Neural crest cell (in vitro differentiated cells): ENCODE measurements at places on chromosomes 12 and 14.

GRCh38 chr14:54809767-54810166 lies 92.9 kb downstream of the GCH1 start:
- no peak for DNase-seq

DNA sequence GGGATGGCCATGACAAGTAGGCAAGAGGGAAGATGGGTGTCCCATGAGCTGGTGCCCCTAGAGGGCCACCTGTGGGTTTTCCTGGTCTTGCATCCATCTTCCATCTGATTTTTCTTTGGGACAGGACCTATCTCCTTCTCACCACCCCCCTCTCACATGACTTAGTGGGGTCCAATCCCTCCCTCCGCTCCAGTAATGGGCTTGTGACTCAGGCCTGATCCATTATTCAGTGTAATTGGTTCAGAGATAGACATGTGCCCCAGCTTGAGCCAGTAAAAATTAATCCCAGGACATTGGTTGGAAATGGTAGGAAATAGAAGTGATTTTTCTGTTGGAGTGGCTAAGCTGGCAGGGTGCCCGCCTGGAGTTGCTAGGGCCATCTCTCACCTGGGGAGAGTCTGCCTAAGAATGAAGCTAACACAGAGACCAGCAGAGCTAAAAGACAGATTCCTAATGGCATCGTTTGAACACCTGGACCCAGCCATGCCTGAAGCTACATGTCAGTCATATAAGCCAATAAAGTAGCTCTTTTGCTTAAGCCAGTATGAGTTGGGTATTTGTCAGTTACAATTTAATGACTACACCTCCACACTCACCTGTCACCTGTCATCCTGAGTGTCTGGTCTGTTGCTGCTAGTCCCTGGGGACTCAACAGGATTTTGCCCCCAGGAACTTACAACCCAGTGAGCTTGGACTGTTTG lies 14.7 kb downstream of the RASAL1 start:
- no peak for DNase-seq

- no peak for DNase-seq
These were observed 74.3 kb downstream of the RFLNA start for GRCh38 chr12:124369055-124369826.

DNA sequence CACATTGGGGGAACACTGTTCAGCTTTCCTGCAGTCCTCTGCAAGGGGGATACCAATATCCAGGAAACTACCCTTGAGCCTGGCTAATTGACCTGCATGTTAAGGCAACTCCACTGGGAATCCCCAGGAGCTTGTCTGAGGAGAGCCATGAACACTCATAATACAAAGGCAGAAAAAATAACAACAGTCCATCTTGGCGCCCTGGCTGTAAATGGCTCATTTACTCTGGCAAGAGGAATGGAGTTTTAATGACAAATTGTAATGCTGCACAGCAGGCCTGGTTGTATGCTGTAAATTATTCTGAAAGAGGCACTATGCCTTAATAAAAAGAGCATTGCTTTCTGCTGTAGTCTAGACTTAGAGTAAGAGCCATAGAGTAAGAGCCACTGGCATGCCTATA lies 58.3 kb downstream of the SLC8A3 start:
- DNase-seq, result no peak

GRCh38 chr12:100672075-100672592 lies 98.7 kb downstream of the GAS2L3 start:
- peak; percentile 22 for DNase-seq

- DNase-seq, result no peak
These were observed 670 bp upstream of the BEGAIN start for GRCh38 chr14:100587763-100588411.

DNA sequence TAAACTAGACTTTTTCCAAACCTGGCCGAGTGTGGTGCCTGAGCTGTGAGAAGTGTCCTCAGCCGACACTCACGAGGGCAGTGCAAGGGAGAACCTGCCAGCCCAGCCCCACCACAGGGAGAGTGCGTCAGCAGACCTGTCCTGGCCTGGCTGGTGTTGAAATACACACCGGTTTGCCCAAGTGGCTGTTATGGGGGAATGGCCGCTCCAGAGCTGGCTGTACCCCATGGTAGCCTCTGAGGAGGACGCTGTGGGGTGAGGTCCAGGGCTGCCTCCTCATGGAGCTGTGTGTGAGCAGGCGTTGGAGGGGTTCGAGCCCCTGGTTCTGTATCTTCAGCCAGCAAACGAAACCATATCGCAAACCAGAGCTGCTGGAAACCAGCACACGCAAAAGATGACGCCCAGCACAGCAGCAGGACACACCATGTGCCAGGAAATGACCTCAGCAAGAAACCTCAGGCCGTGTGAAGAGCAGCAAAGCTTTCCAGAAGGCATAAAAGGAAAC lies 9.4 kb downstream of the ANKRD9 start:
- DNase-seq, result no peak

DNA sequence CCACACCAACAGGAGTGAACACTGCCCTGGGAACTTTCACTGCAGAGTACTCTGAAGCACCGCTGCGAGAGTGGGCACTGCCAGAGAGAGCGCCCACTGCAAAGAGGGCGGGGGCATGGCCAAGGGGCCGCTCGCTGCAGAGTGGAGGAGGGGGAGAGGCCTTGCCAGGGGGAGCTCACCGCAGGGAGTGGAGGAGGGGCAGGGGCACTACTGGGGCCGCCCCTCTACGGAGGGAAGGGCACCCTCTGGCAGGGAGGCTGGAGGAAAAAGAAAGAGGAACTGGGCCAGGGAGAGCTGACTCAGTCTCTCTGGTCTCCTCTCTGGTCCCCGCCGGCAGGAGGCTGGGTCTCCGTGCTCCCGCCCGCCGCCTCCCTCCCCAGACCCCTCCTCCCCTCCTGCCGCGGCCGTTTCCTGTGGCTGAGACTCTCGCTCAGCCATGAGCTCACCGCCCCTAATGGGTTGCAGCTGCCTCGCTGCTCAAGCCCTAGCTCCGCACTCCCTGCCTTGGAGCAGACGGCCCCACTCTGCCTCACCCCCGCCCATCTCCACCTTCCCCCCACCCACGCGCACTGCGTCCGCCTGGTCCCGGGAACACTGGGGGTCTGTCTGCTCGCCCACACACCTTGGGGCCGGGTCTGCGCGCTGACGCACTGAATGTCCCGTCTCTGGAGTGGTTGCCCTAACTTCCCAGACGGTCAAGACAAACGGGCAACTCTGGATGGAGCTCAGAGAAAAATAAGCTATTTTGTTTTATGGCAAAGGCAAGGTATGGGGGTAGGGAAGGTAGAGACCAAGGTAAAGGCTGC lies 1.3 kb downstream of the ARHGEF40 start:
- peak; percentile 62 for DNase-seq

DNA sequence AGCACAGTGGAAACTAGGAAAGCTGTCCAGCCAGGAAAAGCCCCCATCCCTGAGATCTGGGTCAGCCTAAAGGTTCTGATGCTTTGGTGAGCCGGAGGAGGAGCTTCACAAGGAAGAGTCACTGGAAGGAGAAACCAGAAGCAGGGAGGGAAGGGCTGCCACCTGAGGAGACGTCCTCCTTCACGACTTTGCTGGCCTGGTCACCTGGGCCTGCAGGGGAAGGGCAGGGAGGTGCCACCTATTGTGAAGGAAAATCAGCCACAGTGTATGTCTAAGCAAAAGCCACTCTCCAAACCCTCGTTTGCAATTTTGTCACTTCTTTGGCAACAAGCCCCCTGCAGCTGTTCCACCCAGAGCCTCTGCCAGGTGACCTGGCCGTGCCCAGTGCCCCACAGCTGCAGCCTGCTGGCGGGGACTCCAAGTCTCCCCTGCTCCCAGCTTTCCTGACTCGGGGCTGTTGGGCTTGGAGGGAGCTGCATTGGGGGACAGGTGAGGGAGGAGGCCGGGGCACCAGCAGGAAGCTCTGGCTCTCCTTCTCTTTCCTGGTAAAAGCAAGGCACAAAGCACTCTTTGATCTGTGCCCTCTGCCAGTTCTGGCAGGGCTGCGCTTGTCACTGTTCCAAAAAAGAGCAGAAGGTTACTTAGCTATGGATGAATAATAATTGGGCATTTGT lies 120.9 kb upstream of the BCL2L14 start:
- DNase-seq, result no peak

- no peak for DNase-seq
These were observed 525.4 kb downstream of the GALC start for GRCh38 chr14:87467578-87467977.

DNA sequence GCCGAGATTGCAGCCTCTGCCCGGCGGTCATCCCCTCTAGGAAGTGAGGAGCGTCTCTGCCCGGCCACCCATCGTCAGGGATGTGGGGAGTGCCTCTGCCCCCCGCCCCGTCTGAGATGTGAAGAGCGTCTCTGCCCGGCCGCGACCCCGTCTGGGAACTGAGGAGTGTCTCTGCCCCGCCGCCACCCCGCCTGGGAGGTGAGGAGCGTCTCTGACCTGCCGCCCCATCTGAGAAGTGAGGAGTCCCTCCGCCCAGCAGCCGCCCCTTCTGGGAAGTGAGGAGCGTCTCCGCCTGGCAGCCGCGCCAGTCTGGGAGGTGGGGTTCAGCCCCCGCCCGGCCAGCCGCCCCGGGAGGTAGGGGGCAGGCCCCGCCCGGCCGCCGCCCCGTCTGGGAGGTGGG lies 544.0 kb downstream of the CCER1 start:
- no peak for DNase-seq

DNA sequence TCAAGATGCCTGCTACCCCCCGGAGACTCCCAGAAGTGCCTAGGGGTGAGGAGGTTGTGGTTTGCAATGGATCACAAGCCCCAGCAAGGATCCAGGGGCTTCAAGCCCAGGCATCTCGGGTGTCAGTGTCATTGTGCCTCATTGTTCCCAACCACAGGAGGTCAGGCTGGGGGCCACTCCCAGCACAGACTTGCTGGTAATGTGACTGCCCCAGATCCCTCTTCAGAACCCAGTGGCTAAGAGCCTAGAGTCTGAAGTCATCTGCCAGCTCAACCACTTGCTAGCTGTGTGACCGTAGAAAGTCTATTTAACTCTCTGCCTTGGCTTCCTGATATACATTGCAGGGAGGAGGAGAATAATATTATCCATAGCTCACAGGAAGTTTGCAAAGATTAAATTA lies 7.7 kb upstream of the ASB2 start:
- DNase-seq, result no peak

GRCh38 chr12:116792403-116792802 lies 54.3 kb downstream of the RNFT2 start:
- no peak for DNase-seq

GRCh38 chr12:50053583-50053982 lies 3.8 kb upstream of the ASIC1 start:
- DNase-seq, result no peak
